ENCODE measurements at places on chromosomes 11 and 22.

DNA sequence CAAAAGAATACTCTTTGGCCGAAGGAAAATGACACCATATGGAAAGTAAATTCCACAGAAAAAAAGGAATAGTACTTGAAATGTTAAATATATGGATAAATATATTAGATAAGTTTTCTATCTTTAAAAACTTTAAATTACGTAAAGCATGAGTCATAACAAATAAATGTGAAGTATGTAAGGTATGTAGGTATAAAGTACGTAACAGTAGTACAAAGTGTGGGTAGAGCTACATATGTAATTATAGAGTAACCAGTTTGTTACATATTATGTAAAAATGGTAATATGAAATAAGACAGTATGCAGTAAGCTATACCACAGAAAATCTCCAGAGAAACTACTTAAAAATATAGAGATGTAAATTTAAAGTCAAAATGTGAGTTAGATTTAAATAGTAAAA lies 582.3 kb upstream of the CHORDC1 start:
- DNase-seq = no peak

- no peak for DNase-seq
Measured at GRCh38 chr11:33941637-33942160, 49.8 kb upstream of the LMO2 start.

DNA sequence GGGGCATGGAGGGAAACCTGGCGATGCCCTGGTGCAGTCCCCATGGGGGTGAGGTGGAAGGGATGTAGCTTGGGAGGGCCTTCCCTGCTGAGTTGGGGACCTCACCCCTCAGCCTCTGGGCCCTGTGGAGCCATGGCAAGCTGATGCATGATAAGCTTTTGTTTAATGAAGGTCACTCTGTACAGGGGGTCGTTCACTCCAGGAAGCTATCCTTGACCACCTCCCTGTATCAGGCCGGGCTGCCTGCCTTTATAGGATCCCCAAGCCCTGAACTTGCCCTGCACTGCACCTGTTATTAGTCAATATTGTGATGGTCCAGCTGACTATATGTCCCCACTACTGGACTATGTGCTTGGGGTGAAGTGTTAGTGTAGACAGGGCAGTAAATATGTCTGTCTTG lies 49.7 kb upstream of the MYEOV start:
- no peak for DNase-seq

- no peak for DNase-seq
Measured at GRCh38 chr22:35868938-35869337, 151.3 kb downstream of the APOL5 start.

- no peak for DNase-seq
Measured at GRCh38 chr11:46302866-46303265, 25.4 kb downstream of the CREB3L1 start.

- DNase-seq = no peak
Measured at GRCh38 chr11:104713401-104713800, 184.9 kb downstream of the CASP12 start.

GRCh38 chr11:68541991-68542390 lies 81.4 kb downstream of the PPP6R3 start:
- no peak for DNase-seq

- DNase-seq = no peak
Measured at GRCh38 chr11:12485328-12485727, 108.0 kb downstream of the PARVA start.

DNA sequence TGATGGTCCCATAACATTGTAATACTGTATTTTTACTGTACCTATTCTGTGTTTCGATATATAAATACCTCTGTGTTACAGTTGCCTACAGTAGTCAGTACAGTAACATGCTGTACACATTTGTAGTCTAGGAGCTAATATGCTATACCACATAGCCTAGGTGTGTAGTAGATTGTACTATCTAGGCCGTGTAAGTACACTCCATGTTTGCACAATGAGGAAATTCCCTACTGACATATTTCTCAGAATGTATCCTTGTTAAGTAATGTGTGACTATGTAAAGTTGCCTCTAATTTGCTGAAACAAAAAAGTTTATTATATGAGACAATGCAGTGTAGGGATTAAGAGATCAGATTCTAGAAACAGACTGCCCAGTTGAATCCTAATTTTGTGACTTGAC lies 21.3 kb downstream of the CAPRIN1 start:
- DNase-seq = no peak

GRCh38 chr22:24516301-24516737 lies 21.2 kb downstream of the UPB1 start:
- DNase-seq = peak; percentile 57

GRCh38 chr11:112730591-112730990 lies 230.6 kb upstream of the NCAM1 start:
- DNase-seq = no peak

DNA sequence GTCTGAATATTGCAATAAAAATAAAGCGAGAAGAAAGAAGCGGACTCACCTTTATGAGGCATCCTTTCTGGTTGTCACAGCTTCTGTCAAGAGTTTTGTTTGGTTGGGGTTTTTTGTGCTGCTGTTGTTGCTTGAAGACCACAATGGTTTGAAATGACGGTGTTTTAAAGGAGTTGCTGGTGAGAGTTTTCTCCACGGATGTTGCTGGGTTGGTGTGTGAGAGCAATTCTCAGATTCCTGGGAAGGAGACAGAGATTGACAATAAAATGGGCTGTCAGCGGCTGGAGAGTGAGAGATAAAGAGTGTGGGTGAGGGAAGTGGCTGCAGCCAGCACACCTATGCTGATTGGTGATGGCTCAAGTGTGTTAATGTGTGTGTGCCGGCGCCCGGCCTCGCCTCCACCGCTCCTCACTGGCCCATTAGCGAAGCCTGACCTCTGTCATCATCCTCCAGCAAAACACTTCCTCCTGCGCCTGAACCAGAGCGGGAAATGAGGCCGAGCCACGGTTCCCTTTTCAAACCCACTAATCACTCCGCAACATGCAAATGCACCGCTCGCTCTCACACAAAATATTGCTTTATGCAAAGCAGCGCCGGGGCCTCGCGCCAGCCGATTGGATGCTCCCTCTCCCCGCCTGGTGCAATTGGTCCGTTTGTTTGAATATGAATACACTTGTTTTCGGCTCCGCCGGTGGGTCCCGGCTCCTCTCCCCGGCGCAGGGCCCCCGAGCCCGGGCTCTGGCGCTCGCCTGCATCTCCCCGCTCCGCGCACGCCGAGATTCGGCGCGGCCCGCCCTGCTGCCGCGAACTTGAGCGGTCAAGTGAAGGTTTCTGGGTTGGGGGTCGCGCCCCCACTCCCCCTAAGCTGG lies at the start of gene PAX6:
Gene PAX6 (minus strand): TSS at position 544 of the 869 bp plus-strand sequence. CDS start 4,911 bp downstream, outside the sequence.
- DNase-seq = no peak

- no peak for DNase-seq
Measured at GRCh38 chr11:121340032-121340580, 47.5 kb downstream of the SC5D start.

GRCh38 chr11:10786451-10786850 lies 22.3 kb downstream of the EIF4G2 start:
- DNase-seq = no peak

DNA sequence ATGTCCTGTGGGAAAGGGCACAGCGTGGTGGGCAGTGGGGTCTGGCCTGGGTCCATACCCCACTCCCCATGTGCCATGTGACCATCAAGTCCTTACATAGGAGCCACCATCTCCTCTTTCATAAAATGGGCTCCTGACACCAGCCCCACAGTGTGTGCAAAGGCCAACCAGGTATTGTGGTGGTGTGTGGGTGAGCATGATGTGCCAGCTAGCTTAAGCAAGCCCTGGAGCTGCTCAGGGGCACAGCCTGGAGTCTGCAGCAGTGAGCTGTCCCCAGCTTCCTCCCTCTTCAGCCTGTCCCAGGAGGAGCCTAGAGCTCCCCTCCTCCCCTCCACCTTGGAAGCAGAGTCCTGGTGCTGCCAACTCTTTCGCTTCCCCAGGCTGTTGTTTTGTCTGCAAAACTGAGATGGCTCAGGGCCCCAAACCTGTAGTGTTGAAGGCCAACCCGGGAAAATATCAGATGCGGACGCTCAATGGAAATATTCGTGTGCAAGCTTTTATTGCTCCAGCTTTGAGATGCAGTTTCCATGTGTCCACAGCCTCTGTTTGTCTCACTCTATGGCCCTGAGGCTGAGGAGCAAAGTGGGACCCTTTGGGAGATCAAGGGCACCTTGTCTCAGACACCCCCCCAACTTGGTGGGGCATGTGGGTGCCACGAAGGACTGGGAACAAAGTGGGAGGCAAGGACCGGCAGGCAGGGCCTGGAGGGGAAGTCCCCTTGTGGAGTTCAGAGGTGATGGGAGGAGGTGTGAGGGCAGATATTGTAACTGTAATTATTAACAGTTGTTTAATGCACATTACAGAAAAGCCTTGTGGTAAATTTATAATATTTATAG lies 92.6 kb downstream of the CTTN start:
- DNase-seq = no peak

DNA sequence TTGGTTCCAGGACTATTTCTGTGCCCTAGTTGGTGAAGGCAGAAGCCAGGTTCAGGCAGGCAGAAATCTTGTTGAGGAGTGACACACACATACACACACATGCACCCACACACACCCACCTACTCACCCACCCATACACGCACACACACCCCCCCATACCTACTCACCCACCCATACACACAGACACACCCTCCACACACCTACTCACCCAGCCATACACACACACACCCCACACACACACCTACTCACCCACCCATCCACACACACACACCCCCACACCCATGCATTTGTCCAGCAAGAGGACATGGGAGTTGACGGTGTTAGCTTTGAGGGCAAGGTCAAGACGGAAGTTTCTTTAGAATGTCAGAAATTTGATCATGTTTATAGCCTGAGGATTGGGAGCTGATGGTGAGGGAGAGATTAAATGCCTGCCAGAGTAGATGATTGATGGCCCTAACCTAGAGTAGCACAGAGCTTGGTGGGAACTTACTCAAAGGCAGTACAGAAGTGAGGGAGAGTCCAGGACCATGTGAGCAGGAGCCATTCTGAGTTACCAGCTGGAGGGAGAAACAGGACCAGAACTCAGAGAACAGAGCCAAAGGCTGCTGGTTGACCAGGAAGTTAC lies 68.9 kb downstream of the CYB5R2 start:
- no peak for DNase-seq

DNA sequence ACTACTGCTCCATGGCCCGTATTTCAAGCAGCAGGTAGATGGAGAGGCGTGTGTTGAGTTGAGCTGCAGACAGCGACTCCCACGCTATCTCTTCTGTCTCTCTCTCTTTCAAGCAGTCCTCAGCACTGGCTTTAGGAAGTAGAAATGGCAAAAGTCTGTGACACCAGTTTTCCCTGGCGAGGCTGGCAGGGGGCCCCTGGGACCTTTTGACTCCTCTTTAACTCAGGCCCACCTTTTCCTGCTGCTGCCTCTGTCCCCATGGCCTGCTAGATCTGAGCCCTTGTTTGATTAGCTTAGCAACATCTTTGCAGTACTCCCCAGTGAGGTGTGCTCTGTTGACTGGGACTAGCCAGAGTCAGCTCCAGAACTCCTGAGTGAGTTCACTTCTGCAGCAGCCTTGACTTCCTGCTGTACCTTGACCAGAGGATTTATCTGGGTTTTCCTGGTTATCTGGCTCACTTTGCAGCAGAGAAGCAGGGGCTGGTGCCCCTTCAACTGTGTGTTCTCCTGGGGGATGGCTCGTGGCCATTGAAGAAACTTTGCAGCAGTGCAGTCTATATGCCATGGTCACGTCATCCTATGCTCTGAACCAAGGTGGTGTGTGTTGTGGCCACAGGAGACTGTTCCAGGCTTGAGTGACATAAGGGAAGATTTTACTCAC lies 183.9 kb downstream of the DBX1 start:
- DNase-seq = no peak

GRCh38 chr11:82826526-82826925 lies 73.7 kb downstream of the PRCP start:
- no peak for DNase-seq

DNA sequence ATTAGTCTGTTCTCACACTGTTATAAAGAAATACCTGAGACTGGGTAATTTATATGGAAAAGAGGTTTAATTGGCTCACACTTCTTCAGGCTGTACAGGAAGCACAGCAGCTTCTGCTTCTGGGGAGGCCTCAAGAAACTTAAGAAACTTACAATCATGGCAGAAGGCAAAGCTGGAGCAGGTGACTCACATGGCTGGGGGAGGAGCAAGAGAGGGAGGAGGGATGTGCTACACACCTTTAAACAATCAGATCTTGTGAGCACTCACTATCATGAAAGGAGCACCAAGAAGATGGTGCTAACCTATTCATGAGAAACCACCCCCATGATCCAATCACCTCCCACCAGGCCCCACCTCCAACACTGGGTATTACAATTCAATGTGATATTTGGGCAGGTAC lies 381.6 kb downstream of the ETS1 start:
- no peak for DNase-seq

- no peak for DNase-seq
Measured at GRCh38 chr11:88213406-88213805, 38.2 kb upstream of the RAB38 start.

DNA sequence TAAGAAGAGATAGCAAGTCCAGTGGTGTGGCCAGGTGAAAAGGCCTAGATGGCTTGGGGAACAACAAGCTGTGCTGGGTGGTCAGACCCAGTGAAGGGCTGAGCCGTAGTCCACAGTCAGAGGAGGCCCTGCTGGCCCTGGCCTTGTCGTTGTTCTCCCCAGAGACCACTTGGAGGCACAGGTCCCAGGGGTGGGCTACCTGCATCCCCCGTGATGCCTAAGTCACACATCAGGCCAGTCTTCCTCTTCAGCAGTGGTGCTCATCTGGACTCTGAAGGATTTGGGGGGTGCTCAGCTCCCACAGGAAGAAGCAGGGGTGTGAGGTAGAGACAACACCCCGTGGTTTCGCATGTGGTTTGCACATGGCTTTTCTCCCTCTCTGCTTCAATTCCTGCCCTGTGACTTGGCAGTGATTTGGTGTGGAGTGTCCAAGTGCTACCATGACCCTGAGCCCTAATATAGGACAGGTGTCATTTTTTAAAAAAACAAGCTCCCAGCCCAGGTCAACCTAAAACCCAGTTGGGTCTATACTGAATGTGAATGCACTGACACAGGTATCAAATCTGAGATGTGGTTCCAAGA lies 51.0 kb downstream of the ALX4 start:
- no peak for DNase-seq

DNA sequence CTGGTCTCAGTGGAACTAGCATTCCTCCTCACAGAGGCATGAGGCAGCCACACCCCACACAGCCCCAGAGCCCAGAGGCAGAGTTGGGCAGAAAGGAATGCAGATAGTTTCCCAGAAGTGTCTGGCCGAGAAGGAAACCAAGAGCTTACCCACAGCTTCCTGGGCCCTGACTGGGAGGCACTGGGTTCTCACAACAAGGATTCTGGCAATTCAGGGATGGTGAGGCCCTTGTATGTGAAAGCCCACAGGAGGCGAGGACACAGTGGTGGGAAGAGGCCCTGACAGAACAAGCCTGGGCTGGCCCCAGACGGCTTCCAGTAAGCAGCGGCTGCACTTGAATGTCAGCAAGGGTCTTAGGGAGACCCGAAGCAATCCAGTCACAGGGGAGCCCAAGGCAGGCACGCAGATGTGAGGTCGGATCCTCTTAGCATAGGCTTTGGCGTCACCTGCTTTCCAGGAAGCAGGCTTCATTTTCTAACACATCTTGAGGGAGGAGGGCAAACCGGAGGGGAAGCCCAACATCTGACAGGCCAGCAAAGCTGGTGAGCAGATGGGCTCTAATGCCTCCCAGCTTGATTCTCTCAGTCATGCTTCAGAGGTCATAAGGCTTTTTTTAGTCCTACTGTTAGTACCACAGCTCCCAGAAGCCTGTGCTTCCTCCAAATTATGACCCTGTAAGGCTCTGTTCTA lies 78.3 kb upstream of the AKIP1 start:
- no peak for DNase-seq

GRCh38 chr11:117511483-117511930 lies 183.9 kb downstream of the CEP164 start:
- DNase-seq = no peak
